Heart right ventricle (tissue), 16 donors: ENCODE measurements at places on chromosomes 3 and 15. TPM values are rescaled to one million over a fixed set of nuclear protein-coding genes. Genes with fewer than 3 reads are reported as not detected.

DNA sequence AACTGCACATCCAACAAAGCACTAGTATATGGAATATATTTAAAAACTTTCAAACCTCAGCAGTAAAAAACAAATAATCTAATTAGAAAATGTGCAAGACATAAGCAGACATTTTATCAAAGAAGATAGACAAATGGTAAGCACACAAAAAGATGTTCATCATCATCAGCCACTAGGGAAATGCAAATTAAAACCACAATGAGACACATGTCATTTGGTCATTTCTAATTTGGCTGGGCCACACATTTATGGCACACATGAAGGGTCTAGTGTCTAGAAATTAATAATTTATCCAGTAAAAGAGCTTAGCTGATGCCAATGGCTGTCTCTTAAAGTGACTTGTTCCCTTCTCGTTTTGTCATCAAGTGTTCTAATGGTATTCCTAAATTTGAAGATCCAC, 45.8 kb downstream of the ARHGAP31 start:
- H3K4me1 ChIP-seq: peaks cover 11% of the 10 kb centered on the region
- DNase-seq: no peak
- no peaks in the 10 kb centered on the region for H3K36me3 ChIP-seq
- H3K27ac ChIP-seq: no peak overlapping the region
- H3K4me3 ChIP-seq: no peak overlapping the region

The MRAS gene
- 78.6 TPM for polyA plus RNA-seq

The TMEM212 gene
- polyA plus RNA-seq: not detected

DNA sequence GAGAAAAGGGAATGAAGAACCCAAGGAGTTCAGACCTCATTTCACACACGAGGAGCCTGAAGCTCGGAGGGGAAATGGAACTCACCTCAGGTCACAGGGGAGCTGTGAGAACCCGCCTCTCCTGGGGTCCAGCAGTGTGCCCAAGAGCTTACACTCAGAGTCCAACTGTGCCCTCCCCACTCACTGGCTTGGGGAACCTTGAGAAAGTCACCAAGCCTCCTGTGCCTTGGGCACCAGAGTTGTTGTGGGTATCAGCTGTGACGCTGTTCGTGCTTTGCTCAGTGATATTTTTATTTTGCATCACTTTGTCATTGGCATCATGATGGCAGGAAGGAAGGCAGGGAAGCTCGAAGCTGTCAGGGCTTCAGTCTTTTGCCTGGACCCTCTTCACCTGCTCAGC, 83.4 kb downstream of the TLE3 start:
- H3K4me1 ChIP-seq: no peaks in the 10 kb centered on the region
- no peak overlapping the region for H3K27ac ChIP-seq
- no peaks in the 10 kb centered on the region for H3K36me3 ChIP-seq
- DNase-seq: no peak

DNA sequence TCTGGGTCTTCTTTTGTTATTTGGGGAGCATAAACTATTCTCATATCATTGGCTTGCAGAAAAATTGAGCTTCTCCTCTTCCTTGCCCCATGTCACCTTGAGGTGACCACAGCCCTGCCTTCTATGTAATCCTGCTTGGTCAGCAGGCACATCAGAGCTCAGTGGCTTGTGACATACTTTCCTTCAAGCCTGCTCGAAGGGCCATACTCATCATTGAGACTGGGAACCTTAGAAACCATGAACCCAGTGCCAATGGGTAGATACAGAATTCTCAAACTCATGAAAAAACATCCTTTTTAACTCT, 3.7 kb upstream of the CCR2 start:
- no peak overlapping the region for H3K27ac ChIP-seq
- H3K27me3 ChIP-seq: peaks cover 51% of the 10 kb centered on the region
- H3K4me3 ChIP-seq: no peak overlapping the region
- no peaks in the 10 kb centered on the region for H3K36me3 ChIP-seq

The FSD2 gene
- 1.7 TPM for polyA plus RNA-seq

- no peak overlapping the region for H3K4me3 ChIP-seq
- no peaks in the 10 kb centered on the region for H3K36me3 ChIP-seq
- H3K27ac ChIP-seq: peak overlapping the region; percentile 56
- H3K4me1 ChIP-seq: peaks cover 25% of the 10 kb centered on the region
- no peaks in the 10 kb centered on the region for H3K27me3 ChIP-seq
Observed at GRCh38 chr15:34335176-34336032, 2.2 kb downstream of the SLC12A6 start.

The DUOX2 gene
- 0.03 TPM for polyA plus RNA-seq

DNA sequence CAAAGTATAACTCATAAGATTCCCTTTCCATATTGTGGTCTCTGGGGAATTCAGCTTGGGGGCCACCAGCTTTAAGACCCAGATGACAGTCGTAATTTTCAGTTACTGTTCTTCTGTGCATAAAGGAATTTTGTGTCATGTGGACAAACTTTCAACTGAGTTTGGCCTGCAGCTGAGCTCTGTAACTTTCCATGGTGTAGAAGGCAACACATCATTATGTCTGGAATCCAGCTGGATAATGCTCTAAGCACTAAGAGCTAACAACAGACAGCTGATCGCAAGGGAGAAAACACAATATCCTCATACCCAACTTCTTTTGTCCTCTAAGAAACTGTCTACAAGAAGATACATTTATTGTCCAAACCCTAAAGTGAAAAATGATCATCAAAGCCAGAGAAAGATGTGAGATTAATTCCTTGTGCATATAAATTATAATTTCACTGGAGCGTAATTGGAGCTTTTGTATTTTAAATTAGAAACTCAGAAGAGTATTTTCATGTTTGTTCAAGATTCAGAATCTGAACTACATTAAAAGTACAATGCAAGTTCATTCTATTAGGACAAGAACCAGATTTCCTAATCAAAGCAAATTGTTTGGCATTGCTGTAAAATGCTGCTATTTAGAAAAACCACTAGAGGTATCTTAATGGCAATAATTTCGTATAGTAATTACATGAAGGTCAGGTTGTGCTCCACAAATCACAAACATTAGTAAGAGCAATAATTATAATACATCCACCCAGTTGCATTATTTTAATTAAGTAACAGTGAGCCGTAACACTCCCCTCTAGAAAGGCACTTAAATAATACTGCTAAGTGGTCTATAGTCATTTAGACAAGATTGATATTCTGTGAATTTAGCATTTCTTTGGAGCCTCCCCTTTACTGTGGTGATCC, 218.8 kb downstream of the ATP8B4 start:
- DNase-seq: no peak
- H3K27ac ChIP-seq: peak overlapping the region; percentile 78
- H3K36me3 ChIP-seq: no peaks in the 10 kb centered on the region
- H3K4me3 ChIP-seq: no peak overlapping the region
- no peaks in the 10 kb centered on the region for H3K27me3 ChIP-seq
- H3K4me1 ChIP-seq: no peaks in the 10 kb centered on the region

The SEMA5B gene
- 10.3 TPM for polyA plus RNA-seq

The LARP6 gene
- polyA plus RNA-seq: 34.8 TPM

The GNAT1 gene
- not detected for polyA plus RNA-seq

The SLC15A2 gene
- 2.1 TPM for polyA plus RNA-seq

The SPG21 gene
- polyA plus RNA-seq: 30.4 TPM

GRCh38 chr3:188915127-188915526, 256.6 kb upstream of the TPRG1 start:
- H3K27me3 ChIP-seq: no peaks in the 10 kb centered on the region
- no peak for DNase-seq
- H3K36me3 ChIP-seq: no peaks in the 10 kb centered on the region

- no peaks in the 10 kb centered on the region for H3K27me3 ChIP-seq
- no peaks in the 10 kb centered on the region for H3K36me3 ChIP-seq
- no peak overlapping the region for H3K4me3 ChIP-seq
- DNase-seq: no peak
- no peaks in the 10 kb centered on the region for H3K4me1 ChIP-seq
Observed at GRCh38 chr3:82587174-82587573, 825.7 kb upstream of the GBE1 start.

The KBTBD13 gene
- polyA plus RNA-seq: 0.84 TPM

The TUSC7 gene
- not detected for polyA plus RNA-seq

- H3K27ac ChIP-seq: peak overlapping the region; percentile 91
- peak overlapping the region; percentile 70 for H3K4me3 ChIP-seq
- DNase-seq: no peak
- H3K27me3 ChIP-seq: no peaks in the 10 kb centered on the region
- no peaks in the 10 kb centered on the region for H3K36me3 ChIP-seq
Observed at GRCh38 chr15:55289011-55289745, 435 bp downstream of the RAB27A start.

The SUCNR1 gene
- polyA plus RNA-seq: 0.16 TPM

The TMC3 gene
- not detected for polyA plus RNA-seq

The GOLGA8J gene
- 0.22 TPM for polyA plus RNA-seq

The CSTA gene
- 4.6 TPM for polyA plus RNA-seq
